ENCODE measurements at places on chromosomes 1 and 21. TPM values are rescaled to one million over a fixed set of nuclear protein-coding genes. Genes with fewer than 3 reads are reported as not detected.
A peak's percentile ranks its signal among the peaks of the same experiment; 100 is the strongest.

GRCh38 chr1:88990426-88990825, 2.0 kb downstream of the KYAT3 start:
- no peak for DNase-seq

- DNase-seq: no peak
These were observed 240.9 kb upstream of the CAMK1G start for GRCh38 chr1:209342441-209343175.

DNA sequence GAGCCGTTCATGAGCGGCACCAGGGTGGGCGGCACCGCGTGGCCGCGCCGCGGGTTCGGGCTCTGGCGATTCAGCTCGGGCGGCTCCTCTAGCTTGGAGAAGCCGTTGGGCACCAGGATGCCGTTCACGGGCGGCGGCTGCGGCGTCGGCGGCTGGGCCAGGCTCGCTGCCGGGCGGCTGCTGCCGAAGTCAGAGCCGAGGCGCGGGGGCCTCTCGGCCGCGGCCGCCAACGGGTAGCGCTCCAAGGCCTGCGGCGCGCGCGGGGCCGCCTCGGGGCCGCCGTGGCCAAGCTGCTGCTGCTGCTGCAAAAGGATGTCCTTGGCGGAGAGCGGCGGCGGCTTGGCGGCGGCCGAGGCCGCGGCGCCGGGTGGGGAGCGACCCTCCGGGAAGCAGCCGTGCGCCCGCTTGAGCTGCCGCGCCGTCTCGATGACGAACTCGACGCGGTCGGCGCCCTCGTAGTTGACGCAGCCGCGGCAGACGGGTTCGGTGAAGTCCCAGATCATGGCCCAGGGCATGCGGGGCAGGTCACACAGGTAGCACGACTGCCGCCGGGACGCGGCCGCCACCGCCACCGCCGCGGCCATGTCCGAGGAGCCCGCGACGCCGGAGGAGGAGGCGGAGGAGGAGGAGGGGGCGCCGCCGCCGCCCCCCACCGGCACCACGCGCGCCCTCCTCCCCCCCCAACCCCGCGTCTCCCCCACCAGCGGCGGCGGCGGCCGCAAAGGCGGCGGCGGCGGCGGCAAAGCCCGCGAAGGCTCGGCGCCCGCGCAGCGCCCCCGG, 877 bp downstream of the IRF2BP2 start:
- DNase-seq: no peak

- no peak for DNase-seq
These were observed 562.6 kb upstream of the ADGRL2 start for GRCh38 chr1:81238129-81238528.

DNA sequence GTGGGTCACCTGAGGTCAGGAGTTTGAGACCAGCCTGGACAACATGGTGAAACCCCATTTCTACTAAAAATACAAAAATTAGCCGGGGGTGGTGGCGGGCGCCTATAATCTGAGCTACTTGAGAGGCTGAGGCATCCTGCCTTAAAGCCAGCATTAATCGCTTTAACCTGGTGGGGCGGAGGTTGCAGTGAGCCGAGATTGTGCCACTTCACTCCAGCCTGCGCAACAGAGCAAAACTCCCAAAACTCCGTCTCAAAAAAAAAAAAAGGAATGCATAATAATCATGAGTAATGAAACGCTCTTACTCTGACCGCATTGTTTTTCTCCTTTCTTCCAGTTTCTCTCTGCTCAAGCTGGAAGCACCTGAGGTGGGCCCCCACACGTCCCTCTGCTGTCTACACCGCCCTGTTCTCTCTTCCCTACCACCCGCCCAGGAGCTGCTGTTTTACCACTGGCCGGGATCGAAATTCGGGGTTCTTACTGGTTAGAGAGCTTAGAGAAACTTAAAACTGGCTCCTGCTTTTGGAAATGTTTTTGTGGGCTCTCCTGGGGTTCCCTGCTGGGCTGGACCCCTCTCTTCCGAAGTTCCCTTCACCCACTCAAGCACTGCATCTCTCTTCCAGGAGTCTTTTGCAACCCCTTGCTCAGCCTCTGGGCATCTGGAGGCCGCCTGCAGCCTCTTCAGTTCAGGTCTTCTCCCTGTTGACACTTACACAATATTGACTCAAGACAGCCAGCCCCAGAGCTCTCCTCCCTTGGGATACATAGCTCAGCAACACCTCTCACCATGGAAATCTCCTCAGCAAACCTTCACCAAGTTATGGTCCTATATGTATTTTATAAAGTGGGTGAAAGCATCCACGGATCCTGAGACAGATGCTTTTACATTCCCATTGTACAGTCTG, 62.5 kb downstream of the FAM163A start:
- no peak for DNase-seq

DNA sequence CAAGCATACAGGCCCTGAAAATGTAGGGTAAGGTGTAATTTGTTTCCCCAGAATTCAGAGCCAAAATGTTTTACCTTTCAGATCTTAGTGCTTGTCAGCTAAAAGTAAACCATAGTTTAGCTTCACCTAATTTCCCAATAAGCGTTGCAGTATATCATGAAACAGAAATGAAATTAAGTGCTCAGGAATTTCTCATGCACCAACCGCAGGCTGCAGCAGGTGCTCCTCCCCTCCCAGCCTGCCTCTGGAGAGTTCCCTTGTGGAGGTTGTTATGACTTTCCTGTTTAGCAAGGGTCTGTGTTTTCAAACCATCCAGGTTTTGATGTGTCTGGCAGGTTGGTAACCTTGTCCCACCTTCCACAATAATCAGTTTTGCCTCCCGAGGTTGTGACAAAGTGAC, 118.5 kb downstream of the HLX start:
- DNase-seq: no peak

GRCh38 chr1:35097224-35097623, 18.0 kb downstream of the ZMYM1 start:
- DNase-seq: no peak

DNA sequence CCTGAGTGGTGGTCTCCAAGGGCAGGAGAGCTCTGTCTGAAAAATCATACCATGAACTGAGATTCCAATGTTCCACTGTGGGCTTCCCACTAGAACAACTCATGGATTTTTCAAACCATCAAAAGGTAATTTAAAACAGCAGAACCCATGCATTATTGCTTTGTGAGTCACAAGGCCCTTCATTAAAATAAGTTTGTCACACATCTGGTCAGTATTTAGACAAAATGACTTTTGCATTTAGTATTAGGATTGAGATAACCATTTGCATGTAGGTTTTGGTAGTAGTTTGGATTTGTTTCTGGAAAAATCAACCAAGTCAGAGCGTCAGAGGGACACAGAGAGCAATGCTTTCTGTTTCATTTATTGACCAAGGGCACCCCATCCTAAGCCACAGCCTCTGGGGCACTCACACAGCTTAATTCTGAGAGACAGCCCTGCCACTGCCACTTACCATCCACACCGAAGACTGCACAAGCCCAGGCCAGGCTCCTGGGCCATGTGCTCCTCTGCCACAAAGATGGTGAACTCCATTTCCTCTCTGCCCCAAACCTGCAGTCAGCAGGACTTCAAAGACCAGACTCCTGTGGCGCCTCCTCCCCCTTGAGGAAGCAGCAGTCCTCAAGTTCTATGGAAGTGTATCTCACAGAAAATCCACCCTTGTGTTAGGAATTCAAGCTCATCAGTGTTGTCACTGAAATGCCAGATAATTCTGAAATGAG, 132.6 kb upstream of the DUSP10 start:
- DNase-seq: no peak

DNA sequence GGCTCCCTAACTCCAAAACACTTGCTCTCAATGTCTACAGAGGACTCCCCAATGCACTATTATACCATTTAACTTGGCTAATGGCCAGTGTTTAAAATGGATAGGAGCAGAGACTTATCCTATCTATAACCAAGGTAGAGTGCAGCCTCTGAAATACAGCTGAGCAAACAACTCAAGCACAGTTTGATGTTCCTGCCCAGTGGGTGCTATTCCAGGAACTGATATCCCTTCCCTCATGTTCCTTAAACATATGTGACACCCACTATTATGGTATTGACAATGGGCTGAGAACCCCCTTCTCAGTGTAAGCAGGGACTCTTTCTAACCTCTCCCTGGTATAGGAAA, 51.7 kb downstream of the SH3GLB1 start:
- DNase-seq: no peak

DNA sequence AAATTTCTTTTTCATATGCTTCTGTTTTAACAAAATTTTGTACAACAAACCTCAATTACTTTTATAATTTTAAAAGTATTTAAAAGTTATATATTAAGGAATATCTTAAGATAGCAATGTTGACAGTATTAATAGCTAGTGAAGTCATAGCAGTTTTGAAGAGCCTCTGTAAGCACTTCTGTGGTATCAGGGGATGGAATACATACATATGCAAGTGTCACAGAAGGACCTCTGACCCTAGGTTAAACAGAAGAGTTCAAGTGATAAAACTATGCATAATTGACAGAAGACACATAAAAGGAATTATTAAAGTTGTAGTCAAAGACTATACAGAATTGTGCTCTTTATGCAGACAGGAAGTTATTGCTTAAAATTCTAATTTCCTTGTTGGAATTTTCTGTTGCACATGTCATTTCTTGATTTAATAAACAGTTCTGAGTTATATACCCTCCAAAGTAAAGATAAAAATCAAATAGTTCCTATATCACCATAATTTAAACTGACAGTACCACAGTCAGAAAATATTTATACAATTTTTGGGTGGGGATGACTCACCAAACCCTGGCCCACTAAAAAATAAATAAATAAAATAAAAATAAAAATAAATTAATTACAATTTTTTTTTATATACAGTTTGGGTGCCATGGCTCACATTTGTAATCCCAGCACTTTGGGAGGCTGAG, 27.1 kb downstream of the IPP start:
- no peak for DNase-seq

GRCh38 chr1:17359031-17359430, 13.0 kb upstream of the PADI6 start:
- DNase-seq: no peak

- DNase-seq: no peak
These were observed 4.7 kb upstream of the ECE1 start for GRCh38 chr1:21295002-21295401.

DNA sequence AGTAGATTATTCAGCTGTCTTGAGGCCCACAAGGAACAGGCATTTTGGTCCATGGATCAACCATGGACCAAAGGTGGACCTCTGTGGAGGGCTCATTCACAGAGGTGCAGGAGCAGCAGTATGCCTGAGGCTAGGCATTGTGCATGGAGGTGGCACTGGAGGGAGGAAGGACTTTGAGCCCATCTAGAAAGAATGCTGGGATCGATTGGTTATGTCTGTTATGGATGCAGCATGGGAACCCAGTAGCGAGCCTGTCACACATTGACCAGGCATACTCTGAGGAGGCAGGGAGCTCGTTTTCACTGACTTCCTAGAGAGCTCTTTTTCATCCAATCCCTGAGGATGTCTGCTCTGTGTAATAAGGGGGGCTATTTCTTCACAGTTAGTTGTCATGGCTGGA, 75.5 kb downstream of the KCNN3 start:
- no peak for DNase-seq

- DNase-seq: no peak
These were observed 29.1 kb downstream of the SLC2A1 start for GRCh38 chr1:42929434-42930177.

GRCh38 chr1:22658385-22659163, 5.5 kb downstream of the C1QB start:
- no peak for DNase-seq

GRCh38 chr1:10835421-10835820, 39.0 kb upstream of the CASZ1 start:
- no peak for DNase-seq

DNA sequence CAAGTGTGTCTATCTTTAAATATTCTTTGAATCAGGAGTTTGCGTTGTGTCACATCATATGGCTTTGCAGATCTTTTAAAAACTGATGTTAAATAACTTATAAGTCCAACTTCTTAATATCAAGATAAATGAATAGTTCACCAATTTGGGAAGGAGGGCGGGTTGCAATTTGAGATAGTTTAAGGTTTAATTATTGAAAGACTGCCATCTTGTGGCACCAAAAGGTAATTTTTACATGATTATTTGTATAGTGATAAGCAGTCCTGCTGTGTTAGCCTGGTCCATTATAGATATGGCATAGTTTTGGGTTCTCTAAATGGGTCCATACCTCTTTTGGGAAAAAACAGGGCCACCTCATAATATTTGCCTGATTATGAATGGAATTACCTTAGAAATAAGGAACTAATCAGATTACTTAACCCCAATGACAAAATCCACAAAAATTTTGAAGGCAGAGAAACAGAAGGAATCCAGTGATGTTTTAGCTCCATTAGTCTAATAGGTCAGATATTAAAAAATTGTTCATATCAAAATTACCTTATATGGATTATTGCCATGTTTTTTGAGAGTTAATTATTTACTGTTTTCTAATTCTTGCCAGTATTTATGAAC, 64.3 kb downstream of the PRKAA2 start:
- DNase-seq: peak; percentile 16

GRCh38 chr1:65458730-65459396, 38.4 kb downstream of the LEPR start:
- no peak for DNase-seq

DNA sequence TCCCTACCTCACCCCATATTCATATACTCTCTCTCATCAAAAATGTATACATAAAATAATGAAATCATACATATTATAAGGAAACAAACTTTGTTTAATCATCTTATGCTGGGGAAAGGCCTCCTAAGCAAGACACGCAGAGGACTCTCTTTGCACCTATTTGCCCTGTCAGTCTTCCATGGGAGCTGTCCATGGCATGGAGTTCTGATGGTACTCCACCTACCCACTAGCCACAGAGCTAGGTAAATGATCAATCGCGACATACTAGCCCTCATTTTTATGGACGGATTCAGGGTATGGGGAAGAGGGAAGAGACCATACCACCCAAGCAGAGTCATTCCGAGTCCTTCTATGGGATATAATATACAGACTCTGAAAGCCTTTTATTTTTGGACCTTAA, 131.0 kb downstream of the CSMD2 start:
- DNase-seq: no peak

DNA sequence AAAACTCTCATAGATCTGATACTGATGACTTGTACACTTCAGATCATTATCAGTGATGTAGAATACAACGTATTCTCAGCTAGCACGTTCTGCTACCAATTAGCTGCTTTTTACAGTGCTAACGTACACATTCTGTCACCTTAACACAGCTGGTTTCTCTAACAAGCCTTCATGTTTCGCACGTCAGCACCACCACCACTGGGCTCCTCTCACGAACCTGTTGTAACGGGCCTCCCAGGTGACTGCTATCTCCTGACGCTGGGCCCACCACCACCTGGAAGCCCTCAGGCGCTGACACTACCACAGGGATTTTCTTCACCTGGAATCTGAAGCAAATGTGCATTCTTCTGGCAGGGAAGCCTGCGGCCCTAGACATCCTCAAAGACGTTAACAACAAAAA, 19.8 kb downstream of the TOMM20 start:
- no peak for DNase-seq

DNA sequence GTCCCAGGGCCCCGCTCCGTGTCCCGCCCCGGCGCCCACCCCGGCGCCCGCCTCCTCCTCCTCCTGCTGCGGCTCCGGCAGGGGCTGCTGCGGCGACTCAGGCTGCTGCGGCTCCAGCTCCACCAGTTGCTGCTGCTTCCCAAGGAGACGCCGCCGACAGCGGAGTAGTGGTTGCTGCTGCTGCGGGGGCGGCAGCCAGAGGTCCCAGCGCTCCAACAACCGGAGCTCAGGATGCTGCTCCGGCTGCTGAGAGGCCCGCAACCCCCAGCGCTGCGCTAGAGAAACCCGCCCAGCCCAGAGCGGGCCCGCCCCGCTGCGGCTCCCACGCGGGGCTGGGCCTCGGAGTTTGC, 1.1 kb downstream of the CRCT1 start:
- peak; percentile 60 for DNase-seq

CFHR3 gene
- not detected for total RNA-seq

MRPL39 gene
- total RNA-seq: 34.2 TPM

DIO1 gene
- total RNA-seq: not detected

SPRR2E gene
- total RNA-seq: not detected

NBPF4 gene
- not detected for total RNA-seq

ERVH48-1 gene
- total RNA-seq: not detected

TRPM2 gene
- total RNA-seq: 1.6 TPM

SPRR2A gene
- total RNA-seq: not detected

Data from frontal cortex (tissue), 4 donors.